ENCODE measurements at places on chromosomes 6 and 20.

DNA sequence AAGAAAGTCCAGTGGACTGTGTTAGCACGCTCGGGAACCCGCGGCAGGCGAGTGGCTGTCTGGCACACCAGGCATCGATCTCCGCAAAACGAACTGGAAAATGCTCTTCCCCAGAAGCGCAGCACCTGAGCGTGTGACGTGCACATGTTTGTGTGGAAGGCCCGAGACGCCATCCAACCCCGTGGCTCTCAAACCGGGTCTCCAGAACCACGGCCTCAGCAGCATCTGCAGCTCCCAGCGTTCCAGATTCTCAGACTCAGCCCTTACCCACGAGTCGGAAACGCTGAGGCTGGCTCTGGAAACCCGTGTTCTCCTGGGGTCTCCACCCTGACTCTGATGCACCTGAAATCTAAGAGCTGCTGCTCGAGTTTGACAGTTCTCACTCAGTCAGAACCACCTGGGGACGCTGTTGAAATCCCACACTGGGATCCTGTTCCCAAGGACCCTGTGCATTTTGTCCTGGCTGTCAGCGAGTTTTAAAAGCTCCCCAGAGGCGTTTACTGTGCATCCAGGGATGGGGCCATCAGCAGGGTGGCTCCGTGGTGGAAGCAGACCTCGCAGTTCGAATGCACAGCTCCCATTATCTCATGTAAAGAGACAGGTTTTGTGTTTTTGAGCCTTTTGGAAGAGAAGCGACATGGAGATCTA, 69.0 kb downstream of the DLL1 start:
- DNase-seq, result no peak

DNA sequence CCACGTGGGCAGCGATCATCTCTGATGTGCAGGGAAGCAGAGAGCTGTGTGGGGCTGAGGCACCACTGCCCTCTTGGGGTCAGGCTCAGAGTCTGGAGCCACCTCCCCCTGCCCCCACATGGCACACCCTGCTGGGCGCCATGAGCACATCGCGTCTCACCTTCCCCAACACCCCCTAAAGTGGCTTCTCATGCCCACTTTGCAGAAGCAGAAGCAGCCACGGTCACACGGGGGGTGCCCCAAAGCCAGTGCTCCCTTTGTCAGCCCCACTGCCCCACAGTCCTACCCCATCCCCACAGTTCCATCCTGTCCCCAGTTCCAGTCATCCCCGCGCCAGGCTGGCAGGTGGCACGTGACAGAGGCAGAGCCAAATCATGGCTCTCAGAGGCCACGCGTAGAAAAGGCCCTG, 19.5 kb downstream of the SDCBP2 start:
- DNase-seq, result no peak

DNA sequence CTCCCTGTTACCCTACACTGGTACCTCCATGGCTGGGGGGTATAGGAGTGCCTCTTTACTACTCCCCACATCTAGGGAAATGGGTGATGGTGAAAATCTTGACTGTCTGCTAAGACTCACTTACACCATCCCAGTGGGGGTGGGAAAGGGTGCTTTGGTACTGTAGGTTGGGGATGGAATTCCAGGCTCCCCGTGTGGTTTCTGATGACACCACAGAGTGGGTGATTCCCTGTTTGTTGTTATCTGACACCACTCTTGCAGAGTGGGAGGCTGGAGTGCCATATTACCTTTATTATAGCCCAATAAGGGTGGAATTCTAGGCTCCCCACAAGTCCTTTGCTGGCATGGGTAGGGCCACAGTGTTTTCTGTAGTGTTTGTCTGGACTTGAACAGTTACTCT, 264.6 kb upstream of the MAN1A1 start:
- no peak for DNase-seq

- DNase-seq, result no peak
These were observed 82.2 kb upstream of the SLC2A12 start for GRCh38 chr6:134134654-134135053.

- no peak for DNase-seq
These were observed 980 bp downstream of the MBOAT1 start for GRCh38 chr6:20211037-20211940.

GRCh38 chr20:23125159-23125558, 39.0 kb upstream of the CD93 start:
- DNase-seq, result no peak

DNA sequence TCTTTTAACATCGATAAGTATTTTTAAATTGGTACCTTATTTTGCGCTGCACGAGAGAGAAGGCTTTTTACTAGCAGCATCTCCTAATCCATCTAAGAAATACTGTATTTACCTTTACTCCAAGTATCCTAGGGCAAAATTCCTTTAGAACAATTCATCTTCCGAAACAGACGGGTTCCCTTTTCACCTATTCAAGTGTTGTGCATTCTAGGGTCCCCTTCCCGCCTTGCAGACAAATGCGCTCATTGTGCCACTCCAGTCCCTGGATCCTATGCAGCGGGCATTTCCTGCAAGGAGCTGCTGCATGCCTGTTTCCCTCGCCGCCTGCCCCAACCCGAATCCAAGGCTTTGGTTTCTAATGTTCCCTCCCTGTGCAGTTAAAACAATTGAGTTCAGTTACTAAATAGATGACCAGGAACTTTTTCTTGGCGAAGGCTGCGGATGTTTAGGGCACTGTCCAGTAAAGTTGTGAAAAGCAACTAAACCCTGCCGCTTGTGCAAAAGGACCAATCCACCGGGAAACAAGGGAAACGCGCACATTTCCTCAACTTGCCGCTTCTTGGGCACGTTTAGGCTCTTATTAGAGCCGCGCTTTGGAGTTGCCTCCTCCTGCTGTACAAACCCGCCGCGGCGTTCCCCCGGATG, 556 bp upstream of the SCAF8 start:
- no peak for DNase-seq

GRCh38 chr6:140208286-140208685, 833.8 kb upstream of the CITED2 start:
- DNase-seq, result no peak

DNA sequence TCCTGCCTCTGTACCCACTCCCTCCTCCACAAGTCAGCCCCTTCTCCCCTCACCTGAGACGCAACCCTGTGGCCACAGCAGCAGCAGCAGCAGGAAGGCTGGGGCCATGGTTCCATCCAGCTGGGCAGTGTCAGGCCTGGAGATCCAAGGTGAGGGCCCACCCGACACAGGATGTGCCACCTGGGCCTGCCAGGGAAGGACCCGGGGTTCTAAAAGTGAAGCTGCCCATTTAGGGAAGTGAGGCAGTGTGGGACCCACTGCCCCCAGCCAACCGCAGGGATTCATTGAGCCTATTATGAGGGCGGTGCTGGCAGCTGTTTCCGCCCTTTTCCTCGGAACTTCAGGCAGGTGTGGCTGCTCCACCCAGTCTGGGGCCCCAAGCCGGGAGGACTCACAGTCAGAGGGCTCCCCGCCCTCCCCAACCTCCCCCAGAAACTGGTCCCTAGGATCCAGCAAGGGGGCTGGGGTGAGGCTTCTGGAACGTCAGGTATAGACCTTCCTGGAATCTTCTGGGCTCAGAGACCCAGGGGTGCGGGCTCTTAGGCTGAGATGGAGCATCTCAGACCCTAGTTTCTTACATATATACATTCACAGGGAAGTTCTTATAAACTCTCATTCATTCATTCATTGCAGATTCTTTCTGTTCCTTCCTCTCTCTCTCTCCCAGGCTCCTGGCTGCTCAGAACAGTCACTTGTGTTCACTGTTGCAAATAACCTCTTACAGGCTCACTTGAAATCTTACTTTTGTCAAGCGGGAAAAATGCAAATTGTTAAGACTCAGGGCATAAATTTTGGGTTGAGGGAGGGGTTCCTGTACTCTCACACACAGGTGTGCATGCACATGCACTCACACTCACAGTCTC, at the start of gene TREML2:
Gene TREML2, minus strand, starts transcription at position 249 of the 863 bp plus-strand sequence. Its CDS starts 141 bp downstream, at position 108.
- DNase-seq, result no peak

DNA sequence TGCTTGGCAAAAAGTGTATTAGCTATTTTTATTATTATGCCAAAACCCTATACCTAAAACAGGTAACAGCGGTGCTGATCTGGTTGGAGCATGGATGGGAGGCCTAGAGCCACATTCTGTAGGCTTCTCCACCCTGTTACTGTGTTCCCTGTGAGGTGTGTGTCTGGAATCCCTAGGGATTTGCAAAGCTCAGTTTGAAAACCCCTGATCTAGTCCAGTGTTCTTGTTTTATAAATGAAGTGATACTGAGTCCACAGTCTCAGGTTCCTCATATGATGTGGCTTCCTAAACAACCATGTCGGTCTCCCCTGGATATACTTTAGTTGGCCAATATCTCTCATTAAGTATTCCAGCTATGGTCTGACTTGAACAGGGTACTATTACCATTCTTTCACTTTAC, 16.3 kb downstream of the ACSS2 start:
- DNase-seq, result no peak

GRCh38 chr6:98797217-98797994, 37.0 kb upstream of the POU3F2 start:
- DNase-seq, result no peak

GRCh38 chr20:9290331-9290730, 221.4 kb downstream of the PLCB4 start:
- DNase-seq, result no peak

DNA sequence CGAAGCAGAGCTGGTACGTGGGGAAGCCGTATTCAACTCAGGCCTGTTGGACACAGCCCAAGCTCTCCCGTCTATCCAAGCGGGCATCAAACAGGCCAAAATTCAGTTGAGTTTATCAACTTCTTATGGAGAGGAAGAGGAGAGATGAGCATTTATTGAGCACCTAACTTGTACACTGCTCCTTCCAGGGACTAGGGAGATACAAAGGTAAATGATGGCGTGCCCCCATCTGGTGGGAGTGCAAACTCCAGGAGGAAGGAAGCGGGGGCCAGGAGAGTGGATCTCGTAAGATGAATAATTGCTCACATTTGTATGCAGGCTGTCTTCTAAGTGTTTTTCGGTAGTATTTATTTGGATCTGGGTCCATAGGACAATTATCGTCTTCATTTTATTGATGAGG, 146.6 kb downstream of the SOBP start:
- DNase-seq, result no peak

- no peak for DNase-seq
These were observed 128.5 kb upstream of the SALL4 start for GRCh38 chr20:51930775-51931174.

GRCh38 chr6:125201961-125202729, 48.6 kb downstream of the TPD52L1 start:
- DNase-seq, result no peak

DNA sequence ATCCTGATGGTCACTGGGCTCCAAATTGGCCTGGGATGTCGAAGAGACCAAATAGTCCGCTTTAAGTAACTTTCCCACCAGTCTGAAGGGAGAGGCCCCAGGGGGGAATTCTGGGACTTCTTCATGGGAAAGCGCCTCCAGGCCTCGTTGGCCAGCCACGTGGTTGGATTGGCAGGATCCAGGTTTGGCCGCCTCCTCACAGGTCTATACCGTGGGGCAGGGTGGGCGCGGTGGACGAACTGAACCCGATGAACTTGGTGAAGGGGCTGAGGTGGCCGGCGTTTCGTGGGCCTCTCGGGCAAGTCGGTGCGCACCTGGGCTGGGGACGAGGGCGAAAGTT, 297 bp downstream of the POM121L2 start:
- DNase-seq, result no peak

DNA sequence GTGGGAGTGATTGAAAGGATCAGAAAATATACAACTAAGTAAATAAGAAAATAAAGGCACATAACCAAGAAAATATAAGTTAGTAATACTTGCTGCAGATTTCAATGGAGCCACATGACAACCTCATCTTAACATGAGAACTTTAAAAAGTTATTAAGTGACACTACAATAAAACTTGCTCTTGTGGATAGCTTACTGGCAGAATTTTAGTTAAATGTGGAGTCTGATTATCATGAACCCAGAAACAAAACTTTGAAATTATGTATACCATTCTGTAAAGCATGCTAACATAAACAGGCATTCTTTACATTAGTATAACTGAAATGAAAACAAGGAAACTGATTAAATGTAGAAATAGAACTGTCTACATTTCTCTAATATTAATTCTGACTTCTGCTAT, 220.9 kb downstream of the RFPL4B start:
- DNase-seq, result no peak

- DNase-seq, result no peak
These were observed 41.1 kb downstream of the EZR start for GRCh38 chr6:158778005-158778527.

DNA sequence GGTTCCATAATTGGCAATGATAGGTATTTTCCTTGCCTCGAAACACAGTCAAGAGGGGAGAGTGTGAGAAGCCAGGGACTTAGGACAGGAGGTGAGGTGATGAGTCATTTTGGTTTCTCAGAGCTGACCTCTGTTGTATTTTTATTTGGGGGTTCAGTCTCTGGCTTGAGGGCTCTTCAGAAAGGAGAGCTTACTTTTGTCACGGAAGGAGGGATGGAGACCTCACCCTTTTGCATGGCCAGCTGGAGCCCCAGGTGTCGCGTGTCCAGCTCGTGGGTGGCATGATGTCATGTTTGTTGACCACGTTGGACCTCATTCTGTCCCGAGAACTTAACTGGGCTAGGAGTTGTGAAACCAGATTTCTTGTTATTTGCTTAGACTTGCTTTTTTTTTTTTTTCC, 293.9 kb downstream of the QKI start:
- DNase-seq, result no peak

DNA sequence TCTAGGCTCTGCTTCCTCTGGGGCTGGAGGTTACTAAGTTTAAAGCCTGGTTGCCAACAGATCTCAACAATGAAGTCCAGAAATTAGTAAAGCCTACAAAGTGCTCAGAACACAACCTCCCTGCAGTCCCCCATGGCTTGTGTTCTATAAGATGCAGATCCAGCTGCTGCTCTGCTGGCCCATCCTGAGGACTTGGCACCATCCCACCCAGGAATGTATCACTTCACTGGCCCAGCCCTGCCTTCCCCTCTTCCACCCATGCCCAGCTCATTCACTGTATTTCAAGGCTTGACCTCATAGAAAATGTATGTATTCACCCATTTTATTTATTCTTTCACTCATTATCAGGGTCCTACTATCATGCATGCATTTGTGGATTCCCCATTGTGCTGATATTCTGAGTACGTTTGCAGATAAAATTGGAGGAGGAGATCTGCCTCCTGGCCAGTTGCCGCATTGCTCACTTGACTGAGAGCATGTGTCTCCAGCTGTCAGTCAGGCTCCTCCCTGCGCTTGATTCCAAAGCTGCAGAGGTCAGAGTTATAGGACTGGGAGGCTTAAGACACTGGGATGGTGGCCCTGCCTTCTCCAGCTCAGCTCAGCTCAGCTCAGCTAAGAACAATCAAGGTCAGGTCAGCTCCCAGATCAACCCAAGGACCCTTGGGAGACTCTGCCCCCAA, 104.8 kb downstream of the MAFB start:
- no peak for DNase-seq

DNA sequence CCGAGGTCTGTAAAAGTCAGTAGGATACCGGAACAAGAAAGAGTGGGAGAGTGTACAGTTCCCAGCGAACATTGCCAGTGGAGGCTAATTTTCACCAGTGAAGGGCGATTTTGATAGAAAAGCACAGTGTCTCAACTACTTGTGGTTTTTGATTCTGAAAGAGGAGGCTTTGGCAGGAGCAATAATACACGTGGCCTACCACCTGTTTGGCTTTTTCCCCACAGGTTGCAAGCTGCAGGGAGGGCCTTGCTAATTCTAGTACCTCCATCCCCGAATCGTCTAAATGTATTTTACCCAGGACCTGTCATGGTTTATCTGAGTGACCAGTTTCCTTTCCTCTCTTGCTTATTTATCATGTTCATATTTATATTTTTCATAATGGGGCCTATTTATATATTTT, 3.3 kb upstream of the EFCAB8 start:
- no peak for DNase-seq

Measured in effector CD8-positive, alpha-beta T cell (primary cell).